ENCODE measurements at places on chromosomes 3 and 15.

DNA sequence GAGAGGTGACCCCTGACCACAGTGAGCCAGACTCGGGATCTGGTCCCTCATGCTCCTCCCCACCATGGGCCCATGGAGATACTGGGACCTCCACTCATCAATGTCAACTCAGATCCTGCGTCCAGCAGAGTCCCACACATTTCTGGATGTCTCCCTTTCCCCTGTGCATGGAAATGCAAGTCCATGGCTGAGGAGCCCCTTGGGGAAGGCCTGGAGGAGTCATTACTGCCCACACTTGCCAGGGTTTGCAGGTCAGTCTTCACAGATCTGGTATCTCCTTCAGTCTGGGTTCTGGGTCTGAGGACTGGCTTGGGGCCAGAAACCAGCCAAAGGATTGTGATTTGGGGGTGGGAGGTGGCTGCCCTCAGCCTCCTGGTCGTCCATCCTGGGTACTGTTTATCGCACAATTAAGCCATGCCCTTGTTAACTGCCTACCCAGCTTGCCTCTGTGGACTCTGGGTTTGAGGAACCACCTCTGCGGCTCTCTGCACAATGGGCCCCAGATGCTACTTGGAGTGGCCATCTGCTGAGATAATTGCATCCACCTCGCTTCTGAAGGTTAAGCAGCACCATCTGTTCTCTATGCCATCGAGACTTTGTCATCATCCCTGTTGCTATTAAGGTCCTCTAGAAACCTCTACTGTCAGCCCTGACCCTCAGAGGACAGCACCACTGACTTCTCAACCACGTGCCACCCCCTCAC lies 49.9 kb upstream of the KLF13 start:
- DNase-seq: no peak

DNA sequence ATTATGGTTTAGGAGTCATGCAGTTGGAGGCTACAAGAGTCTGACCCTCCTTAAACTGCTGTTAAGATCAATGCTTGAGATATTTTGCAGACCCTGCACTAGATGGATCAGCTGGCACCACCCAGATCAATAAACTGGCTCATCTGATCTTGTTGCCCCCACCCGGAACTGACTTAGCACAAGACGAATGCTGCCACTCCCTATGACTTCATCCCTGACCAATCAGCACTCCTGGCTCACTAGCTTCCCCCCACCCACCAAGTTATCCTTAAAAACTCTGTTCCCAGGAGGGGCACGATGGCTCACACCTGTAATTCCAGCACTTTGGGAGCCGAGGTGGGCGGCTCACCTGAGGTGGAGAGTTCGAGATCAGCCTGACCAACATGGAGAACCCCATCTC lies 594.0 kb downstream of the NTRK3 start:
- DNase-seq: no peak

DNA sequence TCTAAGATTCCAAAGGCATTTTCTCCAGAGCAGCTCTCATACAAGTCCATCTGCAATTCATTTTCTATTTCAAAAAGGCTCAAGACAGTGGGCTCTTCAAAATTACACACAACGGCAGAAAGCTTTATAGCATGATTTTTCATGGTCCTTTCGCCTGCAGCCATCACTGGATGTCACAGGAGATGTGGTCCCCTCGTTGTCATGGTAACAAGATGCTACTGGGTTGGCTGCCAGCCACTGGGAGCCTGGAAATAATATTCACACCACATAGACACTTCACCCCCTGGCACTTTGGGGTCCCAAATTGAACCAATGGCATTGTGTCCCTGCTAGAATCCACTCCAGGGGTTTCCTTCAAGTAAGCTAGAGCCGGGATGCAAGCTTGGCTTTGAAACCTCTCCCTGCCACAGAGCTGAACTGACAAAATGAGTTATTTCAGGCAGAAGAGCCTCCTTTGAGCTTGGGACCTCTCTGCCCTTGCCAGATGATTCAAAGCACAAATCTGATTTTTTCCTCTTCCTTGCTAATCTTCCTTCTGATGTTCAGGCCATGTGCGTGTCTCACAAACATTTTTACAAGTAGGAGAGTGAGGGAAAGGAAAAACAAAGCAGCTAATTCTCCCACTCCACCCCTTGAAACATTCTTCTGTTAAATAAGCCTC lies 512.6 kb upstream of the ADAMTS9 start:
- DNase-seq: no peak

DNA sequence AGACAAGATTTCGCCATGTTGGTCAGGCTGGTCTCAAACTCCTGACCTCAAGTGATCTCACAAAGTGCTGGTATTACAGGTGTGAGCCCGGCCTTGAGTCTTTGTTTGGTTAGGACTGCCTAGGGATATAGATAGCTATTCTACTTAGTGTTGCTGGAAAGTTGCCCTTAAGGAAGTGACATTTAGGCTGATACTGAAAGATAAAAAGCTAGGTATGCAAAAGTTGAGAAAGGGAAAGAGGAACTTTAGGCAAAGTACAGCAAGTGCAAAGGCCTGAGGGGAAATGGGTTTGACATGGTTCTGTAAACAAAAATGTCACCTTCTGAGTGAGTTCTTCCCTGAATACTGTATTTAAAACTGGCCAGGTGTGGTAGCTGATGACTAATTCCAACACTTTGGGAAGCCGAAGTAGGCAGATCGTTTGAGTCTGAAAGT lies 111.5 kb downstream of the ZNF609 start:
- DNase-seq: no peak
